8988T (cell line): ENCODE measurements at places on chromosomes 2 and 18.

- no peak for DNase-seq
Observed at GRCh38 chr2:100747551-100747950, 72.4 kb upstream of the NPAS2 start.

GRCh38 chr18:21741562-21742314, 1.1 kb downstream of the MIB1 start:
- DNase-seq, result no peak

- DNase-seq, result no peak
Observed at GRCh38 chr2:97775074-97775473, 61.7 kb downstream of the ZAP70 start.

- DNase-seq, result no peak
Observed at GRCh38 chr18:77862066-77862757, 612.6 kb downstream of the GALR1 start.

DNA sequence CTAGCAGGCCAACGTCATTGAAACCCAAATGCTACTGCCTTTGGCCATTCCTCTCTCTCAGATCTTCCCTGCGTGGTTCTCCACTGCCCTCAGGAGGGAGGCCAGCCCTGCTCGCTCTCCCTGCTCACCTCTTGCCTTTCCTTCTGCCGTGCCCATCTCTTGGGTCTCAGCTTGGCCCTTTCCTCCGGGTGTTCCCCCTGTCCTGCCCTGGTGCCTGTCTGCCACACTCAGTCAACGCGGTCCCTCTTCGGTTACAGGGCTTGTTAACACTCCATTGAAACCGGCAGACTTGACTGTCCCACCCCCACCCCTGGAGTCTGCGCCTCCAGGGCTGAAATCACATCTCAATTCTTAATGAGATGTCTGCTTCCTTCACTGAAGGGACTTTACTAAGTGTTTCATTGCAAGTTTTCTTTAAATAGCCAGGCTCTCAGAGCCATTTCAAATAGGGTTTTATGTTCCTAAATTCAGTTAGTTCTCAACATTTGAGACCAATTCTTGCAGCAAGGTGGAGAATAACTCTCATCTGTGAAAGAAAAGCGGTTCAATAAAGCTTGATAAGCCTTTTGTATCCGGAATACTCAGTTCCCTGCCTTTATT, 237.6 kb downstream of the DYSF start:
- DNase-seq, result no peak

DNA sequence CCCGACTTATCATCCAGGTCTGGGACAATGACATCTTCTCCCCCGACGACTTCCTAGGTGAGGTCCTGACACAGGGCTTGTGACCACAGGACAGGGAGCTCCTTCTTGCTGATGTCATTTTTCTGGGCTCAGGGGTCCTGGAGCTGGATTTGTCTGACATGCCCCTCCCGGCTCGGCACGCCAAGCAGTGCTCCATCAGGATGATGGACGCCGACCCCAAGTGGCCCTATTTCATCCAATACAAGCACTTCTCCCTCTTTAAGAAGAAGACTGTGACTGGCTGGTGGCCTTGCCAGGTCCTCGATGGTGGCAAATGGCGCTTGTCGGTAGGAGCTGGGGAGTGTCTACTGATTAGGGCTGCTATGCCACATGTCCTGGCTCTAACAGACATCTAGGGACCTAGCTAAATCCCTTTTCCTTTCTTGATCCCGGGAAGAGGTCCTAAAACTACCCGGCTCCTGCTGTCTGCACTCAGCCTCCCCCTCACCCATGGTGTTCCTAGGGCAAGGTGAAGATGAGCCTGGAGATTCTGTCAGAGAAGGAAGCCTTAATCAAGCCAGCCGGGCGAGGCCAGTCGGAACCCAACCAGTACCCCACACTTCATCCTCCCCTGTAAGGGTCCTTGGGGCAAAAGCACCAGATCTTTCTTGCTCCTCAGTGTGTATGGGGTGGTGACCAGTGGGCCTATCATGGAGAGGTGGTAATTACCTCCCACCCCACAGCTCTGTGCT, 36.7 kb downstream of the LMAN2L start:
- DNase-seq, result no peak

DNA sequence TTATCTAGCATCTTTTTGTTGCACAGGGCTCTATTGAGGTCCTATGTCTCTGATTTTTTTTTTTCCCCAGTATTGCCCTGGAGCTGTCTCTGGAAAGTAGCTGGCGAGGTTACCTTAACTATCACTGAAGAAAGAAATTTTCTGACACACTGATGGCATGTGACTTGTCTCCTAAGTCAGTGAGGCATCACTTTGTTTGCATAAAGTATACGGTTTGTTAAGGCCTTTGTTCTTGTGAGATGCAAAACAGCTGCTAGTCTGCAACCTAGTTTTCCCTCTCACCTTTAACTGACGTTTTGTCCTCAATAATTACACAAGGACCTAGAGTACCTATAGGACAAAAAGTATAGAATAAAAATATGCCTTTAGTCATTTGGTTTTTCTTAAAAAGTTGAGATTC, 41.8 kb downstream of the UBXN4 start:
- no peak for DNase-seq

DNA sequence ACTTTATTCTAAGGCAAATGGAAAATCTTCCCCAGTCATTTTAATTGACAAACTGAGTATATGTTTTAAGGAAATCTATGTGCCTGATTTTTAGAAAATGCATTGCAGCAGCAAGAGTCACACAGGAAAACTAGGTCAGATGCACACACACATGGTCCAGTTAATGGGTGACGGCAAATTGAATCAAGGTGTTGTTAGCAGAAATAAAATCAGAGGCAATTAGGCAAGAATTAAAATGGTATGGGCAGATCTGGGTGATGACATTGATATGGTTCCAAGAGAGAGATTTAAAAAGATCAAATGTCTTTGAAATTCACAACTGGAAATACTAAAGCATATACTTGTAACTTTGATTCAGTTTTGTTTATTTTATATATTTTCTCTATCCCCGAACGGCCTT, 174.2 kb upstream of the CDH19 start:
- no peak for DNase-seq

DNA sequence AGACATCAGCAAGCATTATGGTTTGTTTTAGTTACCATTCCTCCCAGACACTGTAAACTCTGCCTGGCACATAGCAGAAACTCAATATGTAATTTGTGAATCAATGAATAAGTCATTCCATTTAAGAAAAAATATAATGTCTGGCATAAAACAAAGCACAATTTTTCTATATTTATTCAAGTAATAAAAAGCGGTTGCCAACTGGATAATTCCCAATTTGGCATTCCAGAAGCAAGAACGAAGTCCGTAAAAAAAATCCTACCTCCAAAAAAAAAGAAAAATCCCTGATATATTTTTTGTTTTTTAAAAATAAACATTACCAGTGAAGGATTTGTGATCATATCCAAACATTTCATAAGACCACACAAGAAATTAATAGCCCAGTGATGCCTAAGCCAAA, 351.3 kb upstream of the LRRTM4 start:
- DNase-seq, result no peak

DNA sequence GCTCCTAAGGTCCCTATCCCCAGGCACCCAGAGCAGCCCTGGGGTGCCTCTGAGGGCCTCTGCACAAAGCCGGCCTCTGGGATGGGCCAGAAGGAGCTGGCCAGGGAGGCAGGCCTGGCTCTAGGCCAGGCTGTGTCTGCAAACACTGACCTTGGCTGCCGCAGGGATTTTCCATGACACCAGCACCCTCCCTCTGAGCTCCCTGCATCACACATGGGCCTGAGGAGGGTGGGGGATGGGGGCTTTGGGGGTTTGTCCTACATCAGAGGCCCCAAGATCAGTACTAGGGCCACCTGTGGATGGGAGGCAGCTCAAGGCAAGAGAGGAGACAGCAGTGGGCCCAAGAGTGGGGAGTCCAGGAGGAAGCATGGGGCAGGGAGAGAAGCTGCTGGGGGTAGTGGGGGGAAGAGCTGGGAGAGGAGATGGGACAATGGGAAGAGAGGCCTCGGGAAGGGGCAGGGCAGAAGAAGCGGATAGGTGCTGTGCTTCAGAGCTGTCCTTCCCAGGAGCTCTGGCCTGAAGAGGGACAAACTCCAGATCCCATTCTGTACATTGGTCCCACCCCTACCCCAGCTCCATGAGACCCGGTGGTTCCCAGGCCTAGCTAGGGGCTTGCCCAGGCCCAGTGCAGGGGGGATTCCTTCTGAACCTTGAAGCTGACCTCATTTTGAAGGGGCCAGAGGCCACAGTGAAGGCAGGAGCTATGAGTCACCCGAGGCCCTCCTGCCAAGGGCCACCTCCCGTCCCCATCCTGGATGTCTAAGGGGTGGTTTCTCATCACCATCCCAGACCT, 28.0 kb downstream of the KCNK3 start:
- DNase-seq, result no peak

DNA sequence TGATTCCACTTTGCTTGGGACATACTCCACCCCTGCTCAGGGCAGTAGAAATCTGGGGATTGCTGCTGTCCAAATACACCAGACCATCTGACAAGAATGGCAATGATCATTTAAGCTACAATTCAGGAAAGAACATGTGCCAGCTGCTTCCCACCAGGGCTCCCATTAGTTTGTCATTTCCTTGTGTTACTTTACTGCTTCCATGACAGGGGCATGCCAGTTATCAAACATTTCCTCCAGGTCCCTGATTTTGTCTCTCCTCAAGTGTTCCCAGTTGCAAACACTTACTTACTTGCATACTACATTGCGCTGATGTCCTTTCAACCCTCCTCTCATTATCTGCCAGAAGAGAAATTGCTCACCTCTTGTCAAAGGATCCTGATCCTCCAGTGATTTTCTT, 474.5 kb upstream of the DCC start:
- no peak for DNase-seq

- no peak for DNase-seq
Observed at GRCh38 chr18:32769071-32769585, 3.7 kb downstream of the KLHL14 start.

DNA sequence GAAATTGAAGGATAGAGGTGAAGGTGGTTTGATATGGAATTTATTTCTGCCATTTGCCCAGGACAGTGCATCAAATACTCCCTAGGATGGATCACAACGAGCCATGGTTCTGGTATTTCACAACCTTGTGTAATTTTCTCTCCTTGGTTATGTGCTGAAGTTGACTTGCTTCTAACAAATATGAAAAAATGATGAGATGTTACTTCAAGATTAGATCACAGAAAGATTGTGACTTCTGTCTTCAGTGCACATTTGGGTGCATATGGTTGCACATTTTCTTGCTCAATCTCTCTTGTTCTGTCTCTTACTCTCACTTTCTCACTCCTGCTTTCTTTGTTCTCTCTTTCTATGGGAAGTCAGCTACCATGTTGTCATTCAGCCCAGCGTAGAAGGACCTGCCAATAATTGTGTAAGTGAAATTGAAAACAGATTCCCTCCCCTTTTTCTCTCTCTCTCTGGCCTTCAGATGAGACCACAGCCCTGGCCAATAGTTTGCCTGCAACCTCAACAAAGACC, 104.6 kb upstream of the RMDN2 start:
- no peak for DNase-seq

DNA sequence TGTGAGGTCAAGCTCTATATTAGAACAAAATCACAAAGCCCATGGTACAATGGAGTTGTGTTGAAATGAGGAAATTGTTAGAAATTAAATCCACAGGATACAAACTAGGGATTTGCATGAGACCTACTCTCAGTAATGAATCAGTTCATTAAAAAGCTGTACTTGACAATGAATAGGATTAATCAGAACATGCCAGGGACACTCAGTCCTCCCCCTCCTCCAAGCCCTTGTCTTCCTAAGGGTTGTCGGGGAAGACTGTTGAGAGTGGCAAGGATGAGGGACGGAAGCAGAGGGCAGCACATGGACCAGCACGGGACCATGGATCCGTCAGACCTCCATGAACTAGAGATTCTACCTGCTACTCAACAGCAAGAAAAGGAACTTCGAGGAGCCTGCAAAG, 39.8 kb downstream of the SPRED2 start:
- DNase-seq, result no peak

- no peak for DNase-seq
Observed at GRCh38 chr18:78154444-78154843, 825.2 kb upstream of the SALL3 start.

DNA sequence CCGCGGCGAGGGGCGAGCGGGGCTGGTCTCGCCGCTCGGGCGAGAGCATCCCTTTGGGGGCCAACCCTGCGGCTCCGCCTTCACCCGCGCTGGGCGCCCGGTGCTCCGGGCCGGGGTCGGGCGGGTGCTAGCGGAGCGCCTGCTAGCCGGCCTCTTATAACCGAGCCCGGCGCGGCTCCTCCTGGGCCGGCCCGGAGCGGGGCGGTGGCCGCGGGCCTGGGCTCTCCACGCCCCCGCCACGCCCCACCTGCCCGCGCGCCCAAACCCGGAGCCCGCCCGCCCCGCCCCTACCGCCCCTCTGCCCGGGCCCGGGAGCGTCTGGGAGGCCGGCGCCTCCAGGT, at the start of gene FOXI3:
FOXI3 (minus strand) TSS at position 129 of the 341 bp plus-strand sequence. CDS start 158 bp downstream, outside the sequence.
- DNase-seq, result no peak

GRCh38 chr2:121694398-121695170, 42.1 kb downstream of the NIFK start:
- no peak for DNase-seq

DNA sequence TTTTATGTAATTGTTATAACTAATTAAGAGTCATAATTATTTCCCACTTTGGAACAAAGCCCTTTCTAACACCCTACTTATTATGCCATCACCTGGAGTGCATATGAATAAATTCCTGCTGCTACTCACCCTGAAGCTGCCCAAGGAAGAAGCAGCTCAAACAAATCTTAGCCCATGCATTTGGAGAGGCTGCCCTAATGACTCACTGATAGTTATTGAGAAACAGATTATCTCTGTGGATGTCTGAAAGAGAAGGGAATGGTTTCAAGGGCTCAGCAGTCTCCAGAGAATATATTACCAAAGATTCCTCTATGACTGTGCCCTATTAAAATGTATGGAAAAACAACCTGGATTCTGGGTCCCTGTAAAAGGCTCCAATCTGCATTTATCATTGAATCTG, 81.0 kb downstream of the GPR39 start:
- DNase-seq, result no peak

GRCh38 chr2:157443795-157444640, at the start of gene CYTIP:
CYTIP (minus strand) TSS chr2:157444089; CDS start chr2:157444020, 69 bp downstream.
- DNase-seq, result no peak

- DNase-seq, result no peak
Observed at GRCh38 chr18:21164548-21165095, 53.0 kb upstream of the ROCK1 start.

DNA sequence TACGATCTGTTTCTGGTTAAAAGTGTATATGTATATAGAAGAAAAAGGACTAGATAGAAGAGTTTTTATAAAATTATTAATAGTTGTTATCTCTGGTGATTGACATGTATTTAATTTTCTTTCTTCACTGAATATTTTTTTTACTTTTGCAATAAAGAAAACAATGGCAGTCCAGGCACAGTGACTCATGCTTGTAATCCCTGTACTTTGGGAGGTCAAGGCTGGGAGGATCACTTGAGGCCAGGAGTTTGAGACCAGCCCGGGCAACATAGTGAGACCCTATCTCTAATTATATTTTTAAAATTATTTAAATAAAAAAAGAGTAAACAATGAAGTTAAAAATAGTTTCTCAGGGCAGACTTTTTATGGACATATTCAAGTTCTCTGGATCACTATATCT, 114.7 kb downstream of the FAM117B start:
- DNase-seq, result no peak

- DNase-seq, result no peak
Observed at GRCh38 chr2:128217671-128218070, 101.0 kb downstream of the HS6ST1 start.
